Mucosa of gallbladder (tissue), 1 donor: ENCODE measurements at places on chromosomes 16 and 17. TPM values are rescaled to one million over a fixed set of nuclear protein-coding genes. Genes with fewer than 3 reads are reported as not detected.

GRCh38 chr17:48624544-48625494 lies 1.3 kb downstream of the HOXB9 start:
- no peak for DNase-seq

SEPTIN12 gene
- total RNA-seq: not detected

YPEL2 gene
- total RNA-seq: 75.2 TPM

CA4 gene
- total RNA-seq: 328 TPM
